ENCODE measurements at places on chromosomes 2 and 18. TPM values are rescaled to one million over a fixed set of nuclear protein-coding genes. Genes with fewer than 3 reads are reported as not detected.

Gene EFEMP1
- total RNA-seq, result 233 TPM

Gene VSNL1
- total RNA-seq, result 21.7 TPM

Gene GALR1
- total RNA-seq, result not detected

Gene IL18RAP
- not detected for total RNA-seq

Gene NGEF
- total RNA-seq, result 7.6 TPM

Gene HOXD11
- not detected for total RNA-seq

Gene GPAT2
- 0.63 TPM for total RNA-seq

Gene CNNM3
- 4.7 TPM for total RNA-seq

Gene CTNNA2
- total RNA-seq, result not detected

Gene SKA1
- total RNA-seq, result 6.5 TPM

Gene MPV17
- total RNA-seq, result 73.2 TPM

Gene ATP5MC3
- 335 TPM for total RNA-seq

Gene SLC14A1
- total RNA-seq, result not detected

Gene SCYGR7
- not detected for total RNA-seq

Gene CRYGD
- total RNA-seq, result not detected

Gene CCBE1
- total RNA-seq, result 0.85 TPM

Gene SLC4A3
- 6.5 TPM for total RNA-seq

Gene VAPA
- 153 TPM for total RNA-seq

Gene TMEM178A
- 0.56 TPM for total RNA-seq

Gene CCDC85A
- total RNA-seq, result not detected

Gene RESP18
- total RNA-seq, result not detected

Gene SH2D6
- not detected for total RNA-seq

Gene DPP10
- total RNA-seq, result not detected

Gene L3MBTL4
- 0.05 TPM for total RNA-seq

Gene SP5
- total RNA-seq, result not detected

Gene HAUS1
- 77.1 TPM for total RNA-seq

Gene PCBP1
- total RNA-seq, result 87.3 TPM

Gene DSG1
- total RNA-seq, result 48.9 TPM

Gene ACMSD
- total RNA-seq, result 0.46 TPM

Gene CFAP65
- not detected for total RNA-seq

Gene ARHGAP28
- 1.4 TPM for total RNA-seq

Gene CHAC2
- total RNA-seq, result 13.3 TPM

Gene KCNJ3
- total RNA-seq, result not detected

Gene MLPH
- 7.8 TPM for total RNA-seq

Gene FEV
- not detected for total RNA-seq

Gene TLX2
- total RNA-seq, result not detected

Gene CCDC68
- 0.79 TPM for total RNA-seq

Gene RNF149
- total RNA-seq, result 55.7 TPM

Gene CD8B2
- total RNA-seq, result not detected

Gene C2orf15
- 1.6 TPM for total RNA-seq

Gene CYP1B1
- total RNA-seq, result 56.9 TPM

Gene RASGRP3
- 0.19 TPM for total RNA-seq

Gene DCDC2C
- not detected for total RNA-seq

Gene TGFA
- 97.0 TPM for total RNA-seq

Gene TANC1
- total RNA-seq, result 34.1 TPM

Gene GPR55
- total RNA-seq, result not detected

Gene RAB11FIP5
- 25.2 TPM for total RNA-seq

Gene SMYD1
- total RNA-seq, result not detected

Gene MGAT4A
- 1.1 TPM for total RNA-seq

Gene PROM2
- total RNA-seq, result 53.7 TPM

Gene DNAH6
- 0.05 TPM for total RNA-seq

Gene OR6B2
- not detected for total RNA-seq

Gene CRYGC
- not detected for total RNA-seq

Gene IL36G
- total RNA-seq, result 15.7 TPM
